Pulmonary artery endothelial cell (primary cell): ENCODE measurements at places on chromosomes 3 and 15. TPM values are rescaled to one million over a fixed set of nuclear protein-coding genes. Genes with fewer than 3 reads are reported as not detected.

PAQR5 gene
- total RNA-seq, result 0.07 and 0.13 TPM in 2 replicates

TRAT1 gene
- total RNA-seq, result not detected in 2 replicates

RASL12 gene
- total RNA-seq, result not detected in 2 replicates

IGSF10 gene
- not detected in 2 replicates for total RNA-seq

NR2E3 gene
- 0.11 TPM in 1 of 2 replicates, not detected in the other for total RNA-seq

DNA sequence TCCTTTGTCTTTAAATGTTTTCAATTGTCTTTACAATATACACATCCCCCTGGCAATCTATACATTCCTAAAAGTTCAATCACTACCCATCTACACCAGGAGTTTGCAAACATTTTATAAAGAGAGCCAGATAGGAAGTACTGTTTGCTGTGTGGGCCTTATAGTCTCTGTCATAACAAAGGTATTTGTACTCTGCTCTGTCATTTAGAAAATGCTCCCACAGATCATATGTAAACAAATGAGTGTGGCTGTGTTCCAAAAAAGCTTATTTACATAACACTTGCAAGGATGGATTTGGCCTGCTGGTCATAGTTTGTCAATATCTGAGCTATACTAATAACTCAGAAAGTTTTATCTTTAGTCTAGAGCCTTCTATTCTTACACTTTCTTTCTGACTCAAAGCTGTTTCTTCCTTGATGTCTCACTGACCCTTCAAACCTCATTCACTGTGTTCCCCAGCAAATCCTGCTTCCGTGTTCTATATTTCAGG lies 511.9 kb downstream of the GBE1 start:
- DNase-seq, result no peak

GRCh38 chr3:76900596-76900995 lies 139.3 kb upstream of the ROBO2 start:
- no peak for DNase-seq

GRCh38 chr3:100635273-100635701 lies 25.9 kb downstream of the ADGRG7 start:
- DNase-seq, result no peak

- no peak for DNase-seq
Observed at GRCh38 chr3:28791713-28792255, 443.2 kb upstream of the AZI2 start.

DNA sequence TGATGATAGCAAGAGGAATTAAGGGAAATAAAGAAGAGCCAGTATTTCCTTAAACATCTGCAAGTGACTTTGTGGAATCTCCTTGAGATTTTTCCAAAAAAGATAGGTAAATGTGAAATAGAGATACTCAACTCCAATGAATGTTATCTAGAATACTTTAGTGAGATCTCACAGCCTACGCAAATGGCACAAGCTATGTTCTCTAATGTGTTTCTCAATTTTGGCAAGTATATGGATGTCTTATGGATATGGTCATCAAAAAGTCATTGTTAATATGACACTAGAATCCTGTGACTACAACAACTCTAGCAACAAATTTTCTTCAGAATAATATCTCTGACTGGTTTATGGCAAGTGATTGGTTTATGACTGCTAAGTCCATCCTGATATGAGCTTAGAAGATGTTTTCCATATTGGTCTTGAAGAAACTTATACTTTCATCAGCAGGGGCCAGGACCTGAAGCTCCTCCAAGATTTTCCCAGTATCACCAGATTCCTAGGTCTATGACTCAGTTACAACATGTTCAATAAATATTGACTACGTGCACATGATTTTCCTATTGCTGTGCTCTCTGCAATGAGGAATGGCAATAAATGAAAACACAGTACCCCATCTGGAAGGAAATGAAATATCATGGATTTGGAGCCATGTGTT lies 170.9 kb upstream of the THBS1 start:
- DNase-seq, result no peak

DNA sequence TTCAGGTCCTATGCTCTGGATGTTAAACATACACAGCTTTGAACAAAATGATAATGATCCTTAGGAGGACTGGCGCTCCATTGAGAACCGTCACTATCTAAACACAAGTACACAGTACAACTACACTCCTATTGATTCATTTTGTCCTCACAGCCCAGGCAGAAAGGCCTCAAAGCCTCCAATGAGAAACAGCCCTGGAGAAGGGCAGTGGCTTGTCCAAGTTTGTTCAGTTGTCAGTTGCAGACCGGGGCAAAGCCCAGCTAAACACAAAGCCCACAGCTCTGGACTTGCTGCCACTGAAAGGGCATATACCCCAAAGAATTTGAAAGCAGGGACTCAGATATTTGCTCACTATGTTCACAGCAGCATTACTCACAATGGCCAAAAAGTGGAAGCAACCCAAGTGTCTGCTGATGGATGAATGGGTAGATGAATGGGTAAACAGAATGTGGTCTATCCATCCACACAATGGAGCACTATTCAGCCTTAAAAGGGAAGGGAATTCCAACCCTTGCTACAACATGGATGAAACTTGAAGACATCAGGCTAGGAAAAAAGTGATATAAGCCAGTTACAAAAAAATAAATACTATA lies 34.7 kb downstream of the NUP210 start:
- no peak for DNase-seq

- no peak for DNase-seq
Observed at GRCh38 chr3:56629451-56629850, 53.6 kb downstream of the TASOR start.

- DNase-seq, result no peak
Observed at GRCh38 chr3:170421111-170421641, 2.5 kb downstream of the CLDN11 start.

DNA sequence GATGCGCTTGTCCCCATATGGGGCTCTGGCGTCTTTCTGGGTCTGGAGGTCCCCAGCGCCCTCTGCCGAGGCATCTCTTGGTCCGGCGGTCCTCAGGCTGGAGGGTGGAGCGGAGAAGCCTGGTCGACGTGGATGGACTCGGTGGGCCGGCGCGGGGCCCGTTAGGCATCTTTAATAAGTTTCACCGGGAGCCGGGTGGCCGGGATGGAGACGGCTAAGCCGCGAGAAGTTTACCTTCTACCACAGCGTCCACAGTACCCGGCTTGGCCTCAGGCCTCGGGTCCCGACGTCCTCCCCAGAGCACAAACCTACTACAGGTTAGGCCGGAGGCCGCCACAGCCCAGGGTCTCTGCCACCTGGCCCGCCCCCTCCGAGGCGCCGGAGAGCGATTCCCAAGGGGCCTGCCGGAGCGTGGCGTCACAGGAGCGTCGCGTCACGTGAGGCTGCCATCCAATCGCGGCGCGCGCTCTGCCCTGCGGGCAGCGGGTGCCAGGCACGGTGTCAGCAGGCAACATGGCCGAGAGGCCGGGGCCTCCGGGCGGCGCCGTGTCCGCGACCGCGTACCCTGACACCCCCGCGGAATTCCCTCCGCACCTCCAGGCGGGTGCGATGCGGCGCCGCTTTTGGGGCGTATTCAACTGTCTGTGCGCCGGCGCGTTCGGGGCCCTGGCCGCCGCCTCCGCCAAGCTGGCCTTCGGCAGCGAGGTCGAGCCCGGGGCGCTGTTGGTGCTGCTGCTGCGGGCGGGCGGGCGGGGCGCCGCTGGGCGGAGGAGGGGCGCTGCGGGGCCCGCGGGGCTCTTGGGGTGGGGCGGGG lies at the start of gene TMEM42:
Gene TMEM42 (plus strand): TSS at position 501 of the 814 bp plus-strand sequence. CDS start 13 bp downstream, at position 514.
- DNase-seq, result peak; percentile 80

DNA sequence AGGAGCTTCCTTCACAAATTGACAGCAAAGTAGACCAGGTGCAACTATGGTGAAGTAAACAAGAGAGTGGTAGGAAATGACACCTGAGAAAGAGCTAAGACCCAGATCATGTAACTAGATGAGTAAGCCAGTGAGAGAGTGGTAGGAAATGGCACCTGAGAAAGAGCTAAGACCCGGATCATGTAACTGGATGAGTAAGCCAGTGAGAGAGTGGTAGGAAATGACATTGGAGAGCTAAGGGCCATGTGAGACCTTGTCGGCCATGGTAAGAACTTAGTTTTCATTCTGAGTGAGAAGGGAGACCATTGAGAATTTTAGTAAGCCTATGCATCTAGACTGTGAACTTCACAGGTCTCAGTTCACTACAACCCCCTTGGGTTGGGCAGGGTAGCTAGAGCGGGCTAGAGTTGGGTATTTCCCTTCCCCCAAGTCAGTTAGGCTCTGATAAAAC lies 5.4 kb upstream of the SENP7 start:
- DNase-seq, result no peak

GRCh38 chr3:100911956-100912355 lies 81.3 kb downstream of the ABI3BP start:
- DNase-seq, result no peak

- no peak for DNase-seq
Observed at GRCh38 chr3:30827080-30827479, 67.4 kb downstream of the GADL1 start.

GRCh38 chr3:52293491-52294319 lies 6.1 kb downstream of the GLYCTK start:
- no peak for DNase-seq

- DNase-seq, result no peak
Observed at GRCh38 chr3:184687363-184688015, 24.4 kb downstream of the MAGEF1 start.

DNA sequence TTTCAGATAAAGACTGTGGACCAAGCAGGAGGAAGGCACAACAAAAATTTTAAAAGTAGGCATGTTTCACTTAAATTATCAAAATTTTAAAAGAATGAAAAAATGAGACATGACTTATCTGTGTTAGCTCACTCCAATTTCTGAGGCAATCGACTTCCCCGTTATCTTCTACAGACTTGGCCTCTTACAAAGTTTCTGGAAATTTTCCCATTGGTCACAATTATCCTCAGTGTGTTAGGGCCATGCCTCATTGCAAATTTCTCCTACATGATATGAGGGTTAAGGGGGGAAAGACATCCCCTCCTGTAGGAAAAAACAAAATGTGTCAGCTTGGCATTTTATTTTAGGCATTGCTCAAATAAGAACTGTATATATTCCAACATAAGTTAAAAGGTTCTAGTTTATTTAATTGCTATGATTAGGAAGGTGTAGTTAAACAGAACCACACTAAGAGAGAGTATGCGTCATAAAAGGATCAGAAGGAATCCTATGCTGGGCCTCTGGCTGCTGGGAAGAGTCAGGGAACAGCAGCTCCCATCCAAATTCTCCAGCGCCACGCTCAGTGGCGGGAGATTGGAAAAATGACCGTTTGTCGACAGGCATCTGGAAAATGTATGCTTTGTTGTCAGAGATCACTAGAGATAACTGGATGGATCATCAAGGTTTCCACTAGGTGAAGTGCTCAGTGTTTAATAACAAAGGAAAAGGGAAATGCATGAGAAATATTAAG lies 463.6 kb upstream of the NR2F2 start:
- DNase-seq, result no peak

- DNase-seq, result no peak
Observed at GRCh38 chr3:8759038-8759707, 10.2 kb downstream of the OXTR start.

DNA sequence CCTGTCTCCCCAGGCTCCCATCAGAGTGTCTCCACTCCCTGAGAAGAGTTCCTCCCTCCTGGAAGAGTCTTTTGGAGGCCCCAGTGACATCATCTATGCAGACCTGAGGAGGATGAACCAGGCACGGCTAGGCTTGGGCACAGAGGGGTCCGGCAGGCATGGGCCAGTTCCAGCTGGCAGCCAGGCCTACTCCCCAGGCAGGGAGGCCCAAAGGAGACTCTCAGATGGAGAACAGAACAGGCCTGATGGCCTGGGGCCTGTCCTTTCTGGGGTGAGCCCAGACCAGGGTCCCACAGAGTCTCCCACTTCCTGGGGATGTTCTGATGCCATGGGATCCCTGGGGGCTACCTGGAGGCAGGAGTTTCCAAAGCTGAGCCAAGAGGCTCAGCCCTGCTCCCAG lies 8.5 kb downstream of the SH2D7 start:
- DNase-seq, result no peak

DNA sequence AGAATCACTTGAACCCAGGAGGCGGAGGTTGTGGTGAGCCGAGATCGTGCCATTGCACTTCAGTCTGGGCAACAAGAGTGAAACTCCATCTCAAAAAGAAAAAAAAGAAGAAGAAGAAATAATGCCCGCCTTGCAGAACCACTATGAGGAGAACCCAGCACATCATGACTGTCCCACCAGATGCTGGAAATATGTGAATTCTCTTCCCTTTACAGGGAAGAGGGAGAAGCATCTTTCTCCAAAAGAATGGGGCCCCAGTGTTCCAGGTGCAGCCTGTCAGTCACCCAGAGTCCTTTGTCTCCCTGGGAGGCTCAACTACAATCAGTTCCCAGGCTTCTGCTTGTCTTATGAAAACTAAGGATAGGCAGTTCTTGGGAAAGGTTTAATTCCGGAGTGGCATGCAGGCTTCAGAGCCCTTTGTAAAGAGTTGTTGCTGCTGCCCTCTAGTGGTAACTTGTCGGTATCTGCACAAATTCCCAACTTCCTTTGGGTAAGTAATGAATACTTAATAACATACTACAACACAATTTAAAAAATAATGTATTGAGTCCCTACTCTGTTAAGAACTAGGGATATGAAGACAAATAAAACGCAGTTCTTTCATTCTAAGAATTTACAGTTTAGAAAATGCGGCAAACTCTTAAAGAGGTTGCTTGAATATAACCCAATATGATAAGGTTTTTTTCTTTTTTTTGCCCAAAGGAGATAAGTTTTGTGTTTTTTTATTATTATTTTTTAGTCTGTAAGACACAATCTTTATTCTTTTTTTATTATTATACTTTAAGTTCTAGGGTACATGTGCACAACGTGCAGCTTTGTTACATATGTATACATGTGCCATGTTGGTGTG lies 18.6 kb upstream of the TICRR start:
- DNase-seq, result peak; percentile 44

GRCh38 chr3:26312816-26313215 lies 309.8 kb upstream of the LRRC3B start:
- no peak for DNase-seq
